Fibroblast of villous mesenchyme (primary cell): ENCODE measurements at places on chromosomes 16 and 17. TPM values are rescaled to one million over a fixed set of nuclear protein-coding genes. Genes with fewer than 3 reads are reported as not detected.
A peak's percentile ranks its signal among the peaks of the same experiment; 100 is the strongest.

GRCh38 chr17:51401279-51401678, 140.9 kb downstream of the UTP18 start:
- no peak for DNase-seq

DNA sequence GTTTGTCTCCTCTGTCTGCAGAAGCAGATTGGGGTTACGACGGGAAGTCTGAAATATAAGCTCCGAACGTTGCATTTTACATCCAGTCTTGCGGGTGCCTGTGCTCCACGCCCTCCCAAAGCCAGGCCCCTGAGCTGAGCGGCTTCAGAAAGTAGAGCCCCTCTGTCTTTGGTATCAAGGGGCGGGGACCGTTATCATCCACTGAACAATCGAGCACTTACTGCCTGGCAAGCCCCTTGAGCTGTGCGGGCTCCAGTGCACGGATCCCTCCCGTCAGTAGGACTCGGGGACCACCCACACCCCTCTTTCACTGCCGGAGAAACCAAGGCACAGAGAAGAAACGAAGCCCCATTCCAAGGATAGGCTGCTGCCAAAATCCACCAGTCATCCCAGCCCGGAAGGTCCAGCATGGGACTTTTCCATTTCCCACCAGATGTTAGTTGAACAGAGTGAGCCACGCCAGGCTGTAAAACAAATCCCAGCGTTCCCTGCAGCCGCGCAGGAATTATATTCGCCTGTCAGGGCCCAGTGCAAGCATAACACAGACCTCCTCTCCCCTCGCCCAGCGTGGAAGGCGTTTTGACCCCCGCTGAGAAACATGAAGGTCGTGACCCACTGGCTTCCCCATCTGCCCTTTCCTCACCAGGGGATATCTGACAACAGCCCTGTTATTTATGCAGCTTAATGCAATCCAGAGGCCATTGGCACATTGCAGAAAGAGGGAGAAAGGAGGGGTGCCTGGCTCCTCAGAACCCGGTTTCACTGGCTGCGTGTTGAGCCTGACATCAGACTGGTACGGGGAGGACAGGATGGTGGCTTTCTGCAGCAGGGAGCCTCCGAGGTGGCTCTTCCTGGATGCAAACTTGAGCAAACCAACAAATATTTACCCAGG, 212.2 kb upstream of the FOXF1 start:
- DNase-seq = peak; percentile 98

DNA sequence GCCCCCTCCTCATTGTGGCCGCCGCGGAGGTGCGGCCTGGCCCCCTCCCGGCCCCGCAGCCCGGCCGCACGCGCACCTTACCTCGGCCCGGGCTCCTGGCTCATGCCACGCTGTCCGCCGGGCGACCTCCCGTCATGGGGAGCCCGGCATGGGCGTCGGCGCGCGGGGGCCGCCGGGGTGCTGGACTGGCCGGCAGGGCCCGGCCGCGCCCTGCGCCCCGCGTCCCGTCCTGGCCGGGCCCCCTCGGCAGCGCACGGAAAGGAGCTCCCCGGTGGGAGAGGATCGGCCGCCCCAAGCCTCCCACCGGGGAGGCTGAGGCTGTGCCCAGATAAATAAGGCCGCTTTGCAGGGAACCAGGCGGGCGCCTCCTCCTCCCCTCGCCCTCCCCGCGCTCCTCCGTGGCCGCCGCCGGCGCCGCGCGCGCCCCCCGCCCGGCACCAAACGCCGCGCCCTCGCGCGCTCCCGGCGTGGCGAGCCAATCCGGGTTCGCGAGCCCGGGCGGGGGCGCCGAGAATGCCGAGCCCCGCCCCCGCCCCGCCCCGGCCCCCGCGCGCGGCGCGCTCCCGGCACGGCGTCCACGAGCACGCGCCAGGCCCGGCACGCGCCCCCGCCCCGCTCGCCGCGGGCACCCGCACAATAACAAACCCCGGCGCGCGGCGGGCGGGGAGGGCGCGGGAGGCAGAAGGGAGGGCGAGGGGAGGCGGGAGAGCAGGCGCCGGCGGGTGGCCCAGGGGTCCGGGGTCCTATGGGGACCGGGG, at the start of gene FBXL16:
Gene FBXL16 (minus strand): TSS at position 371 of the 758 bp plus-strand sequence. CDS start 8,396 bp downstream, outside the sequence.
- no peak for DNase-seq

GRCh38 chr17:45800816-45801215, 16.7 kb downstream of the CRHR1 start:
- DNase-seq = no peak

TNS4 gene
- not detected in 2 replicates for total RNA-seq
